ENCODE measurements at places on chromosomes 7 and 10.
A peak's percentile ranks its signal among the peaks of the same experiment; 100 is the strongest.

DNA sequence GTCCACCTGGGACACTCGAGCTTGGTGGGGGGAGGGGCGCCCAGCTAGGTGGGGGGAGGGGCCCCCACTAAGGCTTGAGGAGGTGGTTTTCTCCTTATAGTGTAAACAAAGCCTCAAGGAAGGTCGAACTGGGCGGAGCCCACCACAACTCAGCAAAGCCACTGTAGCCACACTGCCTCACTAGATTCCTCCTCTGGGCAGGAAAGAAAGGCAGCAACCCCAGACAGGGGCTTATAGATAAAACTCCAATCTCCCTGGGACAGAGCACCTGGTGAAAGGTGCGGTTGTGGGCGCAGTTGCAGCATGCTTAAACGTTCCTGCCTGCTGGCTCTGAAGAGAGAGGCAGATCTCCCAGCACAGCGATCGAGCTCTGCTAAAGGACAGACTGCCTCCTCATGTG lies 133.1 kb downstream of the SNX13 start:
- no peak for DNase-seq

- DNase-seq = no peak
Observed at GRCh38 chr10:45582386-45582781, 90.2 kb downstream of the ZFAND4 start.

DNA sequence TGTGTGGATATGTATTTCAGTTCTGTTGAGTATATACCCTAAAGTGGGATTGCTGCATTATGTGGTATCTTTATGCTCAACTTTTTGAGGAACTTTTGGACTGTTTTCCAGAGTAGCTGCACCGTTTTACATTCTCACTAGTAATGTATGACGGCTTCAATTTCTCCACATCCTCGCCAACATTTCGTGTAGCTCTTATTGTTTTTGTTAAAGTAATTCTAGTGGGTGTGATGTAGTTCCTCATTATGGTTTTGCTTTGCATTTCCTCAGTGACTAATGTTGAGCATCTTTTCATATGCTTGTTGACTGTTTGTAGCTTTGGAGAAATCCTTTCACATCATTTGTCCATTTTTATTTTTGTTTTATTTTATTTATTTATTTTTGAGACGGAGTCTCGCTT lies 4.5 kb downstream of the STMP1 start:
- DNase-seq = no peak

- peak; percentile 95 for DNase-seq
Observed at GRCh38 chr7:156903232-156903909, 10.4 kb upstream of the LMBR1 start.
